SK-MEL-5 (cell line): ENCODE measurements at places on chromosomes 4 and X.

DNA sequence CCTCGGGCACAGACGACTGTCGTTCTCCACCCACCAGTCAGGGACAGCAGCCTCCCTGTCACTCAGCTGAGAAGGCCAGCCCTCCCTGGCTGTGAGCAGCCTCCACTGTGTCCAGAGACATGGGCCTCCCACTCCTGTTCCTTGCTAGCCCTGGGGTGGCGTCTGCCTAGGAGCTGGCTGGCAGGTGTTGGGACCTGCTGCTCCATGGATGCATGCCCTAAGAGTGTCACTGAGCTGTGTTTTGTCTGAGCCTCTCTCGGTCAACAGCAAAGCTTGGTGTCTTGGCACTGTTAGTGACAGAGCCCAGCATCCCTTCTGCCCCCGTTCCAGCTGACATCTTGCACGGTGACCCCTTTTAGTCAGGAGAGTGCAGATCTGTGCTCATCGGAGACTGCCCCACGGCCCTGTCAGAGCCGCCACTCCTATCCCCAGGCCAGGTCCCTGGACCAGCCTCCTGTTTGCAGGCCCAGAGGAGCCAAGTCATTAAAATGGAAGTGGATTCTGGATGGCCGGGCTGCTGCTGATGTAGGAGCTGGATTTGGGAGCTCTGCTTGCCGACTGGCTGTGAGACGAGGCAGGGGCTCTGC lies 7.9 kb upstream of the MSANTD1 start:
- DNase-seq, result no peak

DNA sequence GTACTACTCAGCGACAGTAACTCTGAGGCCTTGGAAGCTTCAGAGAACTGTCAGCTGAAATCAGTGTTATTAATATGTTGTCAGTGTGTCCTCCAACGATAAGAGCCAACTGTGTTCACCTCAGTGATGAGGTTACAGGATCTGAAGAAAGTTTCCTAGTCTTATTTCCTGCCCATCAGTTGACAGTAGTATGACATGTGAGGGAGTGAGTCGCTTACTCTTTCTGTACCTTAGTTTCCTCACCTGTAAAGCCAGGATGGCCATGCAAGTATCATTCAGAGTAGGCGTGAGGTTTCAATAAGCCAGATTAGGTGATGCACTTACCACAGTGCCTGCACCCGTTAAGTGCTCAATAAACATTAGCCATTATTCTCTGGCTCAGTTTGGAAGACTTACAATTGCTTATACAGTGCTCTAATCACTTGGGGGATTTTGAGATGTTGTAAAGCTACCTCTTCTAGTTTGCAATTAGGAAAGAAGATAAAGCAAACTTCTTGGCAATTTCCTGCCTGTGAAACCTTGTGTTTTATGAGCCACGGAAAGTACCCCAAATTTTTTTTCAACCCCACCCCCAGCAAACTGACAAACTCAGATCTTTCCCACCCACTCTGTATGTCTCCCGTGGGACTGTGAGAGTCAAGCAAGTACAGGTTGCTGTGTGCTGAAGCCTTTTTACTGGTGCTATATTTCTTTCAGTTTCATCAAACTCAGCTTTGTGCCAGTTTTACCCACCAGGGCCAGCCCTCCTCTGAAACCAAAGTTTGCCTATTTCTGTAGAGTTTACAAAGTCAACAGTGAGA lies 62.2 kb downstream of the ANXA3 start:
- DNase-seq, result no peak

DNA sequence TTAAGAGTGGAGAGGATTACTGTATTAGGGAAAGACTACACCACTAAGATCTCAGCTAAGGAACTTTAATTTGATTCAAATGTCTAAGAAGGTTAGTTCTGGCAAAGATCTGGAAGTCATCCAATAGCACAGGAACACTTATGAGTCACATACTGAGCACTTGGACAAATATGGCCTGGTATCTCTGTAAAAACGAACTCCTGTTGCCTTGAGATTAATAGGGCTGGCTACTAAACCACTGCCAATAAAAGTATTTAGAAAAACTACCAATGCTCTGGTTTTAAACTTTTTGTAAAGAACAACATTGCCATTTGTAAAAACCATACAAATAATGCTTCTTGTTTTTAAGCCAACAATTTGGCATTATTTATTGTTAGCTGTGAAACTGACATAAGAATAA lies 70.5 kb downstream of the SEC24D start:
- DNase-seq, result peak; percentile 63

GRCh38 chr4:128950796-128951195 lies 141.3 kb downstream of the JADE1 start:
- no peak for DNase-seq

- DNase-seq, result no peak
Measured at GRCh38 chr4:7361280-7361895, 73.3 kb downstream of the PSAPL1 start.

- no peak for DNase-seq
Measured at GRCh38 chr4:67614186-67614585, 55.7 kb downstream of the STAP1 start.

DNA sequence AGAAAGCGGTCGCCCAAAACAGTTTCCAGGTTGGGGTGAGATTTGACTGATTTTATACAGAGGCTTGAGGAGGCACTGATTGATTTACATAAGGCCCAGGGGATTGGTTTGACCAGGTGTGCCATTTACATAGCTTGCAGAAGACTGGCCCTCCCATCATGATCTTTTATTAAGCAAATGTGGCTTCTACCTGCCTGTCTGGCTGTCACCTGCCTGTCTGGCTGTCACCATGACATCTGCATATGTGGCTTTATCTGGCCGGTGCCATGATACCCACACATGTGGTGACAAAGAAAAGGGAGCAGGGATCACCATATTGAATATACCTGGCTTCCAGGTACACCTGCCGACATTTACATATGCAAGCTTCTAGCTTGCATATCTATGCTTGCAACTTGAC lies 17.0 kb upstream of the CDS1 start:
- no peak for DNase-seq

DNA sequence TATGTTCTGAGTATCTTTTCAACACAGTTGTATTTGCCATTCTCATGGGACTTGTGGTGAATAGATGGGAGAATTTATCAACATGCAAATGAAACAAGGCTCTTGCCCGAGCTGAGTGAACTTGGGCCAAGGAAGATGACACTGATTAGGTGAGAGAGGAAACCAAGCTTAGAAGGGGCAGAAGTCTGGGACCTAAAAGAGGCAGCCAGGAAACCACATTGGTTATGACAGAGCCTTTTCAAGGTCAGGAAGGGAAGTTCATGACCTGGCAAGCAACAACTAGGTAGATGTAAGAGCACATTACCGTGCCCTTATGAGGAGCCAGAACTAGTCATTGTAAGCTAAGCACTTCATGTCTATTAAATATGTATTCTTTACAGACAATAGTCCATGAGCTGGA lies 590.3 kb downstream of the PACRGL start:
- no peak for DNase-seq

DNA sequence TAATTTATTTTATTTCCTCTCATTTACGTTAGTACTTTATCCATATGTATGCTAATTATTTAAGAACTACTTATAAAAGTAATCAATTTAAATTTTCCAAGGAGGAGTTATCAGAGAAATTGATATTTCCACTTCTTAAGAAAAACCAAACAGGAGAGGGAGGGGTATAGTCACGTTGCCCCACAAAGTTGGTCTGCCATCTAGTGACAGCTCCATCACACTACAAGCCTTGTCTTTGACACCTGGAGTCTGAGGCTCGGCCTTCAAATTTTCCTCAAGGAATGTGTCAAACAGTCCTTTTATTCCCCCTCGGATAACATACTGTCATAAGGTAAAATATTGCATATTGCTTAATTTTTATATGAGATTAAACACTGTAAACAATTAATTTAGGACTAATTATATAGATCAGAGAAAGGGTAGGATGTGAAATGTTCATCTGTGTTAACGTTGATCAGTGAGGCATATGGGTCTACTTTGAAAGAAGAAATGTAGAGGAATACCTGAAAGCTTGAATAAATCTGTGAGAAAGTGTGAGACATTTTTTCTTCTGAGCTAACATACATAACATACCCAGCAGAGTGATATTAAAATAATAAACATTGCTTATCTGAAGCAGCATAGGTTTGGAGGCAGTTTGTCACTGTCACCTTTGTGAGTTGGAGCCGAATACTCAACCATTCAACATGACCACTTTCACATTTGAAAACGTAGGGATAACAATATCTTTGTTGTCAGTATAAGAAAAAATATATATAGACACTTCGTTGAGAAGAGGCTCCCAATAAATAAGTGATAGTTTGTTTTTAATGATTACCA lies 114.4 kb downstream of the GLRA3 start:
- peak; percentile 77 for DNase-seq

GRCh38 chr4:3452376-3452775 lies 10.6 kb downstream of the HGFAC start:
- DNase-seq, result peak; percentile 49

GRCh38 chrX:85052205-85052604 lies 48.5 kb downstream of the APOOL start:
- DNase-seq, result no peak

- DNase-seq, result no peak
Measured at GRCh38 chr4:38463268-38463958, 200.6 kb upstream of the KLF3 start.

GRCh38 chrX:15750611-15751154 lies 12.6 kb downstream of the CA5B start:
- DNase-seq, result no peak

- DNase-seq, result no peak
Measured at GRCh38 chrX:123153846-123154335, 30.2 kb upstream of the GRIA3 start.

- DNase-seq, result no peak
Measured at GRCh38 chrX:100363896-100364295, 46.2 kb downstream of the PCDH19 start.

- no peak for DNase-seq
Measured at GRCh38 chrX:154138857-154139256, 5.2 kb upstream of the OPN1LW start.

DNA sequence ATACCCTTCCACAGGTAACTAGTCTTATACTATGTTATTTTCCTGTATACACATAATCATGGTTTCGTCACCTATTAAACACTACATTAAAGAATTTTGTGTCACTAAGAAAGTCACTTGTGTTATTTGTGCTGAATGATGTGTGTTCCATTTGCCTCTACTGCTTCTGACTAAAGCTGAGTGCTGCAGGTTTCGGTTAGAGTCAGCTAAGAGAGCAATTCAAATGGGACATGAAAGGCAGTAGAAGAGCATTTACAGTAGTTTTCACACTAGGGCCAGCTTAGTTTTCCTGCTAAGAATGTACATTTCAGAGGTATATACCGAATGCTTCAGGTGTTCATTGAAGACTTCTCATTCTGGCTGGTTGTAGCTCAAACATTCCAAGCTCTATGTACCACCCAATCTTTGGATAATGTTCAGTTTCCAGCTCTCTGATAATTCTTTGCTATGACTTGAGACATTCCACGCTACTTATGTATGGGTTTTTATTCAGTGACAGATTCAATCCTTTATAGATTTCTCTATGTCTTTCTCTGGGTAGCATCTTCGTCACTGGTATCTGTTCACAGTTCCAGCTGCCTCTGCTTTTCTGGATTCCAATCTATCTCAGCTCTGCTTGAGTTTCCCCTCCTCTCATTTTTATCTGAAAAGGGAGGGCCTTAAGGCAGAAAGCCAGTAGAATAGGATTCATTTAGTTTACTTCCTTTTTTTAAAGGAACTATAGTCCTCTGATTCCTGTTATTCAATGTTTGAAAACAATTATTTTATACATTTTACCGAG lies 164.4 kb downstream of the CXXC4 start:
- DNase-seq, result no peak

- DNase-seq, result no peak
Measured at GRCh38 chr4:39495446-39496213, 31.6 kb downstream of the UGDH start.

GRCh38 chrX:63835361-63835760 lies 50.3 kb upstream of the ARHGEF9 start:
- no peak for DNase-seq

DNA sequence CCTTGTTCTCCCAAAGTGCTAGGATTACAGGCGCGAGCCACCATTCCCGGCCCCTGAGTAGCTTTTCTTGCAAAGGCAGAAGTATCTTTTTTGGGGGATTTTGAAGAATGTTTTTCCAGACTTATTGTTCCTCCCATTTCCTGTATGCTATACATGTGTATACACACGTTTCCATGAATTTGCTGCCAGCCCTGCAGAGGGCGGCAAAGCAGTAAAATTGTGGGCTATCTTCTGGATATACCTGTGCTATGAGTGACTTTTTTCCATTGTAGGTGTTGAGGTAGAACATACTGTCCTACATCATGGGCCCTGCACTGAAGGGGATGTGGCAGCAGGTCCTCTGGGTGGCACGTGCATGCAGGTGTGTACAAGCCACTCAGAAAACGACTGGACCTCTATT lies 16.9 kb upstream of the MED28 start:
- peak; percentile 56 for DNase-seq

DNA sequence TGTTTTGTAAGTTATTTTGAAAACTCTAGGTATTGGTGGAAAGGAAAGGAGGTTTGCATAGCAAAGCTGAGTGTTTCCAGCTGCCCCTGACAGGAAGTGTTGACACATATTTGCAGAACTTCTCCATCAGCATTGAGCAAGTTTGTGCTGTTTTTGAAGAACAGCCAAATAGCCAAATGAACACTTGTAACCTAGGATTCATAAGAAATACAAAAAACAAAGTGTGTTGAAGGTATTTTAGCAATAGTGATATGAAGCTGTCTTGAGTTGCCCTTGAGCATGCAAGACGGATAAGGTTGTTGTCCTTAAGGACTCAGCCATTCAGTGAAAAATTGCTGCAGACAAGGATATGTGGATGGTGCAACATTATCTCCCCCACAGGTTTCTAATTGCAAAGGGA lies 68.3 kb upstream of the PGM2 start:
- no peak for DNase-seq

DNA sequence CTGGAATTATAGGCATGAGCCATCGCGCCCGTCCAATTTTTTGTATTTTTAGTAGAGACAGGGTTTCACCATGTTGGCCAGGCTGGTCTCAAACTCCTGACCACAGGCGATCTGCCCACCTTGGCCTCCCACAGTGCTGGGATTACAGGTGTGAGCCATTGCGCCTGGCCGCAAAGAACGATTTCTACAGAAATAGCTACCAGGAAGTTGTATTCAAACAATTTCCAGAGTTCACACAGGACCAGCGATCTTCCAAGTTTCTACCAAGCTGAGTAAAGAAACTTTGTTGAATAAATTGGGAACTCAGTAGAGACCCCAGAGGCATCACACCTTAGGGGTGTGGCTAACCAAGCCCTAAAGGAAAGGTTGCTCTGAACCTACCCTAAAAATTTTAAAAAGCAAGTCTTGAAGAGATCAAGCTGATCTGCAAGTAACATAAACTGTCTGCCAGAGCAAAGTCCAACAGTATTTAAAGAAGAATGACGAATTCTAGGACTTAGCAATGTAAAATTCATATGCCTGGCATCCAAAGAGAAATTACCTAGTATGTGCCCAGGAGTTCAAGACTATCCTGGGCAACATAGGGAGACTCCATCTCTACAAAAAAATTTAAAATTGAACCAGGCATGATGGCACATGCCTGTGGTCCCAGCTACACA lies 48.4 kb upstream of the USP9X start:
- DNase-seq, result no peak

DNA sequence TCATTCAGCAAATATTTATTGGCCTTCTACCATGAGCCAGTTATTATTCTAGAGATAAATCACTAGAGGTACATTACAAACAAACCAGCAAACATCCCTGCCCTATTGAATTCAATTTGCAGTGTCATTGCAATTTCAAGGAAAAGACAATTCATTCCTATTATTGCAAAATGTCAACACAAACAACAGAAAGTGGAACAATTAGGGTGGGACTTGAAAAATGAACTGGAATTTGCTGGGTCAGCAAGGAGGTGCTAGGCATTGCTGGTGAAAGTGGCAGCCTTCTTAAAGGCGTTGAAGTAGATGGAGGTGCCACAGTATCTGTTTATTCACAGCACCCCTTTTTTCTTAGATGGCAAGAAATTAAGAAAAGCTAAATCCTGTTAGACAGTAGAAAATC lies 224.0 kb upstream of the BMP3 start:
- DNase-seq, result no peak
